Myocyte (in vitro differentiated cells): ENCODE measurements at places on chromosomes 12 and 14. TPM values are rescaled to one million over a fixed set of nuclear protein-coding genes. Genes with fewer than 3 reads are reported as not detected.
A peak's percentile ranks its signal among the peaks of the same experiment; 100 is the strongest.

CAPZA3 gene
- not detected in 2 replicates for total RNA-seq

AICDA gene
- 0.43 TPM in 1 of 2 replicates, not detected in the other for total RNA-seq

TEX52 gene
- total RNA-seq = not detected in 2 replicates

PLA2G1B gene
- total RNA-seq = not detected in 2 replicates

ISM2 gene
- total RNA-seq = 0.05 TPM in 1 of 2 replicates, not detected in the other

CDKL1 gene
- total RNA-seq = 1.3 and 2.6 TPM in 2 replicates

RPL10L gene
- not detected in 2 replicates for total RNA-seq

OR6C2 gene
- total RNA-seq = not detected in 2 replicates

DRAM1 gene
- total RNA-seq = 5.6 and 10.6 TPM in 2 replicates

DNAJC22 gene
- 0.62 and 1.0 TPM in 2 replicates for total RNA-seq

POTEM gene
- total RNA-seq = not detected in 2 replicates

KRT6A gene
- not detected in 2 replicates for total RNA-seq

SERPINA9 gene
- not detected in 2 replicates for total RNA-seq

DNA sequence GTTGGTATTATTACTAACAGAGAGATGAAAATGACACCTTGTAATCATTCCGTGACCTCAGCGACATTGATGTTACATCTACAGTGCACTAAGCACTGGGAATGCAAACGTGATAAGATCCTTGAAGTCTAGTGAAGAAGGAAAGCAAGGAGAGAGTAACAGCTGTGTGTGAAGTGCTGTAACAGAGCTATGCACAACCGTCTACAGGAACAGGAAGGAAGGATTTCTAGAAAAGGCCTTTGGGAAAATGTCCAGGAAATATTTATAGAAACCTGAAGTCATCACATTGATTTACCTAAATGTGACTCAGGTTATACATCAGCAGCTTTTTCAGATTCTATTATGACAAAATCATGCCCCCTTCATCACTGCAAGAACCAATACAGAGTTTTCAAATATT is 304.2 kb upstream of the AMIGO2 start:
- DNase-seq = peak; percentile 43

GRCh38 chr14:49362916-49363315 is 223.3 kb downstream of the RPS29 start:
- DNase-seq = no peak

DNA sequence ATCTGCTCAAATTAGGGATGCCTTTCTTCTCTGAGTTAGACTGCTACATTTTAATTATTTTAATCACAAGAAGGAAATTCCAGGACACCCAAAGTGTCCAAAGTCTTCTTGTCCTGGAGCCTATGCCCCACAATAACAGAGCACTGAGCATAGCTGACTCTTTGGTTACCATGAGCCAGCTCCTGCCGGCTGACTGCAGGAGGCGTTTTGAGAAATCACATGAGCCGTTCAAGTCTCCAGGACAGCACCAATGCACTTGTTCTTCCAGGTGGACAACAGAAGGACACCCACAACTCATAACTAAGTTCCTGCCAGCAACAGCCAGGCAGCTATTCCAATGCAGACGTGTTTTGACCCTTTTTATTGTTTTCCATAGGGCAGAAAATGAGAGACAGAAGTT is 46.0 kb upstream of the SRSF5 start:
- DNase-seq = no peak

DNA sequence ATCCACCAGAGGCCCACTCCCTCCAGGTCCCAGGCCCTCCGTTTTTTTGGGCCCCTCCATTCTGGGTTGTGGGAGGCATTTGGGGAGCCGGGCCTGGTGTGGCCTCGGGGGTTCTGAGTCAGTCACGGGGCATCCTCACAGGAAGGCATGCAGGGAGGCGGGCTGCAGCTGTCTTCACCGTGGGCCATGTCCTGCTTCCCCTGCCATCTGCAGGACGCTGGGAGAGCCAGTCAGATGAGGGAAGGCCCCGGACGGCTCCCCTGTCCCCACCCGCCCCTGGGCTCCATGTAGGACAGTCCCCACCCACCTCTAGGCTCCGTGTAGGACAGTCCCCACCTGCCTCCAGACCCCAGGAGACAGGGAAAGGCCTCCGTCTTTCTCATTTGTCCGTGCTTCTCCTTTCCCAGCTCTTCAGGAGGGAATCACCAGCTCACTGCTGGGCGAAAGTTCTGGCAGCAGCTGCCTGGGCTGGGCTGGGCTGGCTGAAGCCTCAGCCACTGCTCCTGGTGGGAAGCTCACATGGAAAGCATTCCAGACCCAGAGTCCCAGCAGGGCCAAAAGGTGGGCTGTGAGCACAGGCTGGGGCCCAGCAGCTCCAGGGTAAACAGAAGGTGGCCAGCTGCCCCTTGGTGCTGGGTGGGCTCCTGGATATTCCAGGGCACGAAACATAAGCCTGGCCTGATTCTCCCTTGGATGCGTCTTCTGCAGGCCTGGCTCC is 217.8 kb downstream of the KIF26A start:
- DNase-seq = no peak

DNA sequence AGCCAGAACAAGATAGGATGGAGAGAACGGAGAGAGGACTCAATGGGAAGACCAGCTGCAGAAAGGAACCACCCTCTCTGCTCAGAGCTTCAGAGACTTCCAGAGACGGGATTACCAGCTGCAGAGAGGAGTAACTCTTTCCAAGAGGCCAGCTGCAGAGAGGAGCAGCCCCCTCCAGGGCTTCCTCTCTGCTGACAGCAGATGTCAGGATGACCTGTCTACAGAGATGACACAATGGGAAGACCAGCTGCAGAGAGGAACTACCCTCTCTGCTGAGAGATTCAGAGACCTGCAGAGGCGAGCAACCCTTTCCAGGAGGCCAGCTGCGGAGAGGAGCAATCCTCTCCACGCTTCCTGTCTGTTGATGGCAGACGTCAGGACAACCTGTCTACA is 61.8 kb downstream of the KLRG1 start:
- DNase-seq = no peak

GRCh38 chr12:40693207-40693821 is 1.1 kb downstream of the CNTN1 start:
- DNase-seq = no peak

- DNase-seq = peak; percentile 53
Measured at GRCh38 chr12:53677016-53677799, 1.3 kb upstream of the ATP5MC2 start.

DNA sequence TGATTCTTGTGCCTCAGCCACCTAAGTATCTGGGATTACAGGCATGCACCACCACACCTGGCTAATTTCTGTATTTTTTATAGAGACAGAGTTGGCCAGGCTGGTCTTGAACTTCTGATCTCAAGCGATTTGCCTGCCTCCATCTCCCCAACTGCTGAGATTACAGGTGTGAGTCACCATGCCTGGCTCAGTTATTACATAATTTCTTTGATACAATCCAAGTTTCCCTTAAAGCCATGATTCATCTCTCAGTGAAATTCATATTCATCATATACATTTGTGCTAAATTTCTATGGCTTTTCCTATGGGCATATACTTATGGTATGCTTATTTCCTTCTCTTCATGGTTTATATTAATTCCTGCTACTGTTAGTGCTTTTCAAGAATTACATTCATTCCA is 29.1 kb upstream of the PZP start:
- no peak for DNase-seq

GRCh38 chr12:48366131-48366530 is 15.4 kb upstream of the ZNF641 start:
- DNase-seq = peak; percentile 15

GRCh38 chr14:95359994-95360826 is 40.5 kb upstream of the CLMN start:
- no peak for DNase-seq

- no peak for DNase-seq
Measured at GRCh38 chr12:69438539-69438938, 31.6 kb upstream of the FRS2 start.

- DNase-seq = no peak
Measured at GRCh38 chr12:69002969-69003368, 70.0 kb upstream of the CPM start.

DNA sequence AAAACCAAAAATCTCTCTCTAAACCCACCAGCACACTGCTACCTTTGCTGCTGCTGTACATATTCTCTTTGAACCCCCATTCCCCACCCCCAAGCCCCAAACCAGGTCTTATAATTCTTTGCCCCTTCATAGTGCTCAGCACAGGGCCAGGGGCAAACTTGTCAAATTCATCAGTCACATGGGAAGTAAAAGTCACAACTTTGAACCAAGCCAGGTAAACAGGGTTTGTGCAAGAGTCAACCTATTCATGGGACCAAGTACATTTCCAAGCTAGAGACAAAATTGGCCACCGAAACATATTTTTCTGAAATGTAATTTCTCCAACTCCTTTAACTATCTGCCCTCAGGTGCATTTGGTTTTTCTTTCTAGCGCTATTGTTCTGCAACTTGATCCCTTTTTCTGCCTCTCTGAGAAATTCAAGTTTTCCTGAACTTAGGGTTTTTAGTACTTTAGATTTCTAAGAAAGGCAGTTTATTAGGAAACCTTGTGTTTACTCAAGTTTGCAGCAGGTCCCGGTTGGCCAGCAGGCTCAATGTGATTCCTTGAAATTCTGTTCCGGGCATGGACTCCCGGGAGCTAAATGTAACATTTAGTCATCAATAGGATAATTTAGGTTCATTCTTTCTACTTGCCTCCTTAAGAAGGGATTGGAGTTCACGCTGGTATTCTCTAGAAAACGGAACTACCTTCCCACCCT is 230.5 kb downstream of the EFCAB11 start:
- no peak for DNase-seq

DNA sequence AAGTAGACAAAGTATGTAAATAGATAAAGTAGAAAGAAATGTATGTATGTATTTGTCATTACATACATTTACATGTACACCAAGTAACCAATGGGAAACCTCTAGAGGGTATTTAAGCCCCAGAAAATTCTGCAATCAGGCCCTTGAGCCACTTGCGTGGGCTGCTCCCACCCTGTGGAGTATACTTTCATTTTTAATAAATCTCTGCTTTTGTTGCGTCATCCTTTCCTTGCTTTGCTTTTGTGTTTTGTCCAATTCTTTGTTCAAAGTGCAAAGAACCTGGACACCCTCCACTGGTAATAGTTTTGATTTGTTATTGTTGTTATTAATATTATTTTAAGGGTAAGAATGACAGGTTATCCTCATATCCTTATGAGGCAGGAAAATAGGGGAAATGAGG is 21.8 kb downstream of the CAPS2 start:
- no peak for DNase-seq

DNA sequence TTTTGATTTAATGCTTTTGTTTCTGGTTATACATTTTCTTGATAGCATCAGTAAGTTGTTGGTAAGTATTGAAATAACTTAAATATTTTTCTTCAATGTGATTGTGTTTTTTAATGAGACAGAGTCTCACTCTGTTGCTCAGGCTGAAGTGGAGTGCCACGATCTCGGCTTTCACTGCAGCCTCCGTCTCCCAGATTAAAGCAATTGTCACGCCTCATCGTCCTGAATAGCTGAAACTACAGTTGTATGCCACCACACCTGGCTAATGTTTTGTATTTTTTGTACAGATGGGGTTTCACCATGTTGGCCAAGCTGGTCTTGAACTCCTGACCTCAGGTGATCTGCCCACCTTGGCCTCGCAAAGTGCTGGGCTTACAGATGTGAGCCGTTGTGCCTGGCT is 78.8 kb downstream of the FGD4 start:
- no peak for DNase-seq

GRCh38 chr14:71163842-71164629 is 256.8 kb downstream of the PCNX1 start:
- DNase-seq = no peak

- DNase-seq = no peak
Measured at GRCh38 chr14:105209646-105210045, 28.5 kb upstream of the NUDT14 start.
